Lung (tissue), 17 donors: ENCODE measurements at places on chromosomes 16 and 17.

DNA sequence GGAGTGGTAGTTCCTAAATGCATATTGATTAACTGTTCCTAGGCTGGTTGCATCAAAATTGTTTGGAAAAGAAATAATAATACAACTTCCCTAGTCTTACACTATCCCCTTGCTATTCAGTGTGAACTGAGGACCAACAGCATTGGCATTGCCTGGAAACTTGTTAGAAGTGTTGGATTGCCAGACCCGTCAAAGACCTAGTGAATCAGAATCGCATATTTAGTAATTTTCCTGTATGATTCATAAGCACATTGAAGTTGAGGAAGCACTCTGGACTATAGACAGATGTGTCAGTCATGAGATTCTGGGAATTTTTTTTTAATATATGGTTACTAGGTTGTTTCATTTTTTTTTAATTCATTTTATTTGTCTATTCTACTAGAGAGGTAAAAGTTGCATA is 34.7 kb upstream of the KCNJ16 start:
- DNase-seq = no peak

DNA sequence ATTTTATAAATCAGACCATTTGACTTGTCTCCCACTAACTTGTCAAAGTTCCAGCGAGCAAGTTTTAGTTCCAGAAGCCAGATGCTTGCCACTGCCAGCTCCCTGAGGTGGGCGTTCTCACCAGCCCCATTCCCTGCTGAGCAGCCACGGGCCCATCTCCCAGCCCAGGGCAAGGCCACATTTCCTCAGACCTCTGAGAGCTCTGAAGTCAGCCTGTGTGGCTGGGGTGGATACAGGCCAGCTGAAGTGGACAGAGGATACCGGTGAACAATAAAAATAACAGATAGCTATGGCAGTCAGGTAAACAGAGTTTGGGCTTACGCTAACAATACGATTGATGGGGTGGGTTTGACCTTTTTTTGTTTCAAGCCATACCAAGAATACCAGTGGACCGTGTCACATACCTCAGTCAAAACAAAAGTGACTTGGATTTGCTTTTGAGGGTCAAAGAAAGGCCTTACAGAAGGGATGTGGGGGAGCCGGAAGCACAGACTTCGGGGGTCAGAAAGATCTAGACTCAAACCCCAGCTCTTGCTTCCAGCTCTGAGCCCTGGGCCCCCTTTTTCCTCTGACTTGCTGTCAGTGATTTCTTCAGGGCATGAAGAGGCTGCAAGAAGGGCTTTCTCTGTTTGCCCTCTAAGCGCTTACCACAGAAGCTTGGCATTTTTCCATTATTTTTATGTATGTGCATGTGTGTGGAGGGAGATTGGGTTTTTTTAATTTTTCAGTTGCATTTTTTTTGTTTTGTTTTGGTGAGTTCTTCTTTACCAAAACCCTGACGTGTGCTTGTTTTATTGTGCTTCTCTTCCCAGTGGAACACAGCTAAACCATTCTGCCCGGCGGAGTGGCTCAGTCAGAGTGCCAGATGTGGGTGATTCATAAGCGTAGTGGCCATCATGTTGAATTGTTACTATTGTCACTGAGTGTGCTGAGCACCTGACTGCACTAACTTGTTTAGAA is 109.9 kb downstream of the GNAO1 start:
- no peak for DNase-seq

DNA sequence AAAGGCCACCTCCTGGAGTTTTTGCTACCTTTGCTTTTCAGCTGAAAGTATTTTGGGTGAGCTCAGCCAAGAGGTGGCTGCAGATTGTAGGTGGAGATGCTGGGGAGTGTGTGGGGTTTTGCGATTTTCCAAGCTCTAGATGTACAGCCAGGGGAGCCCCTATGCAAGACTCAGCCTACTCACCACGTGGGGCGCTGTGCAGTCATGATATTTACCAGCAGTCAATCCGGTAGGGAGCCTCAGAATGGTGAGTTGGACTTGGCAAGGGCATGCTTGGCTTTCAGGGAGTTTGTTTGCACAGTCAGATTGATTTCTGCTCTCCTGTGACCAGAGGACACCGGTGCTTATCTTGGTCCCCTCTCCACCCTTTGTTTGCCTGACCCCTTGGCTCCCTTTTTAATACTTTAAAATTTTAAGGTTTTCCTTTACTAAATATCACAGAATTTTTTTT is 175.3 kb downstream of the UTP18 start:
- DNase-seq = peak; percentile 67

DNA sequence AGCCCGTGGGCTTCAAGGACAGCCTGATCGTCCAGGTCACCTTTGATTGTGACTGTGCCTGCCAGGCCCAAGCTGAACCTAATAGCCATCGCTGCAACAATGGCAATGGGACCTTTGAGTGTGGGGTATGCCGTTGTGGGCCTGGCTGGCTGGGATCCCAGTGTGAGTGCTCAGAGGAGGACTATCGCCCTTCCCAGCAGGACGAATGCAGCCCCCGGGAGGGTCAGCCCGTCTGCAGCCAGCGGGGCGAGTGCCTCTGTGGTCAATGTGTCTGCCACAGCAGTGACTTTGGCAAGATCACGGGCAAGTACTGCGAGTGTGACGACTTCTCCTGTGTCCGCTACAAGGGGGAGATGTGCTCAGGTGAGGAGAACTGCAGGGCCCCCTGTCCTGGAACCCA is 31.5 kb upstream of the EFCAB13 start:
- no peak for DNase-seq

DNA sequence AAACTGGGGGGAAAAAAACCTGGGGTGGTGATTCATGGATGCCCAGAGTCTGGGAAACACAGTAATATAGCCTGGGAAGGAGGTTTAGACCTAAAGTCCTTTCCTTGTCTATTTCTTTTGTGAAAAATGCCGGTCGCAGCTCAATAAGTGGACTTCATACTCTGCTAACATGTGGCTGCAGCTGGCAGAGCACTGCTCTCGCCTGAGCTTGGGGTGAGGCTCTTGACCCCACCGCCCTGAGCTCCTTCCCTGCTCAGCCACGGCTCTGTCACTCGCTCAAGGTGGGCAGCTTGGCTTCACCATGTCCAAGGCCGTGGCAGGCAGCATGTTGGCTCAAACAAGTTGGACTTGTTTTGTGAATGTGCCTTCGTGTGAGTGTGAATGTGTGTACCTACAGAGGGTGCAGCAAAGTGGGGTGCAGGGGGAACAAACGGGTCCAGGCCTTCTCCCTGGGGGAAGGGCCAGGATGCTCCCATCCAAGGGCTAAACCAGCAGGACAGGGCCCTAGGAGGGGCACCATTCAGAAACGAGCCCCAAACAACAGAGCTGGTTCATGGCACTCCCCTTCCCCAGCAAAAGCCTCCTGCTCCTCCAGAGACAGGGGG is 4.9 kb downstream of the FA2H start:
- peak; percentile 38 for DNase-seq

GRCh38 chr16:1762879-1763520 is 8.3 kb downstream of the NME3 start:
- no peak for DNase-seq

- DNase-seq = no peak
Observed at GRCh38 chr16:10539236-10539635, 41.2 kb downstream of the EMP2 start.

- DNase-seq = no peak
Observed at GRCh38 chr17:9370467-9370866, 205.2 kb downstream of the STX8 start.

DNA sequence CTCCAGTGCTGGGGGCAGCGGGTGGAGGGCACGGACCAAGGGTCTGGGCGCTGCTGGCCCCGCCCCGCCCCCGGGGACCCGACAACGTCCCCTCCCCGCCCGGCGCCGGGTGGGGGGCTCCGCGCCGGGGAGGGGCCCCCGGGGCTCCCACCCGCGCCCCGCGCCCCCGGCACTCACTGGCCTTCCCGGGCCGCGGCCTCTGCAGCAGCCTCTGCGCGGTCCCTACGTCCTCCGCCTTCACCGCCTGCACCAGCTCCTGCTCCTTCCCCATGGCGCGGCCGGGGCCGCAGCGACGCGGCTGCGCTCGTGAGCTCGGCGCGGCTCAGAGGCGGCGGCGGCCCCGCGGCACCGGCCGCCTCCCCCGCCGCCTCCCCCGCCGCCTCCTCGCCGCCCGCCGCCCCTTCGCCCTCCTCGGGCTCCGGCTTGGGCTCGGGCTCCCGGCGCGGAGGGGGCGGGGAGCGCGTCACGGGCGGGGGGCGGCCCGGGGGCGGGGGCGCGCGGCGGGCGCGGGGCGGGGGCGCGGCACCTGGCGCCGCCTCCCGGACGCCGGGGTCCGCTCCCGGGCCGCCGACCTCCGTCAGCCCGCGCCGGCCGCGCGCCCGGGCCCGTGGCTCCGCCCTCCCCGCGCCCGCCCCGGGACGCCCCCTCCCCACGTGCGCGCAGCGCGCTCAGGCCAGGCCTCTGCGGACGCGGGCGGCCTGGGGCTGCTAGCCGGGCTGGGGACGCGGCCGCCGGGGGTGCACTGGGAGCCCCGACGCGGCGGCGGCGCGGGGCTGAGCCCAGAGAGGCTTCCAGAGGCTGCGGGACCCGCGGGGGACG is at the start of gene CASKIN1:
Gene CASKIN1, minus strand, starts transcription at position 444 of the 819 bp plus-strand sequence. Its CDS starts 173 bp downstream, at position 271.
- no peak for DNase-seq

- DNase-seq = no peak
Observed at GRCh38 chr17:74149597-74150427, 53.7 kb upstream of the RPL38 start.

GRCh38 chr16:77612596-77612995 is 109.7 kb upstream of the NUDT7 start:
- no peak for DNase-seq

DNA sequence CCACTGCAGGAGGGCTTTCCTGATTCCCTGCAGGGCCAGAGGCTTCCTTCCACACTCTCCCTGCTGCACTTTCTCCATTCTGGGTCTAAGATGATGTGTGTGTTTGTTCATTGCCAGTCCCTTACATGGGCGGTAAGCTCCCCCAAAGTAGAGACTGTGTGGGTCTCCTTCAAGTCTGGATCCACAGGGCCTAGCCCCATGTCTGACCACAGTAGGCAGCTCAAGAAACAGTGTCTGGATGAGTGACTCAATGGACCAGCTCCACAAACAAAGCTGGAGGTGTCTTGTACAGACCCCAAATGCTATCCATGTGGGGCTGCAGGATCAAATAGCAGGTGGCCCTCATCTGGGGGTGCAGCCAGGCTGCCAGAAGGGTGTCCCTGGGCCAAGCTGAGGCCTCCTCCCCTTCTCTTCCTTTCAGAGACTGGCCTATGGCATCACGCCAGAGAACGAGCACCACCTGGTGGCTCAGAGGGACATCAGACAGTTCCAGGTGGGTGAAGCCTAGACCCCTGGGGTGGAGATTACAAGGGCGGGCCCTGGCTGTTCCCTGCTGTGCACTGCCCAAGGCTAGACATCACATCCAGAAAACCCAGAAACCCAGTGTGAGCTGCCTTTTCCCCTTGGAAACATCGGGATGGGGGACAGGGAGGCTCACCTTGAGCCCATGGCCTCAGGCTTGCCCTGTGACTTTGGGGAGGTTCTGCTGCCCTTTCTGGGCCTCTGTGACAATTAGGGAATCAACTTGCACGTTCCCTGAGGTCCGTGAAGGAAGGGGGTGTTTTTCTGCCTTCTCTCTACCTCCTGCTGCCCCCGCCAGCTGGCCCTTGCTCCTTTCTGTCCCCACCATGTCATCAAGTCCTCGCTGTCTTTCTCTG is 45.9 kb downstream of the SLC6A2 start:
- peak; percentile 43 for DNase-seq

DNA sequence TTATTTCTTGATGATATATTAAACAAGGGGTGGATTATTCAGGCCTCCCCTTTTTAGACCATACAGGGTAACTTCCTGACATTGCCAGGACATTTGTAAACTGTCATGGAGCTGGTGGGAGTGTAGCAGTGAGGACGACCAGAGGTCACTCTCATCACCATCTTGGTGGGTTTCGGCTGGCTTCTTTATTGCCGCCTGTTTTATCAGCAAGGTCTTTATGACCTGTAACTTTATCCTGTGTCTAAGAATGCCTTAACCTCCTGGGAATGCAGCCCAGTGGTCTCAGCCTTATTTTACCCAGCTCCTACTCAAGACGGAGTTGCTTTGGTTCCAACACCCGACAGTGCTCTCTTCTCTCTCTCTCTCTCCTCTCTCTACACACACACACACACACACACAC is 221.9 kb downstream of the C16orf95 start:
- no peak for DNase-seq

GRCh38 chr16:50909831-50910735 is 168.2 kb downstream of the CYLD start:
- no peak for DNase-seq

- DNase-seq = peak; percentile 75
Observed at GRCh38 chr16:11396241-11397048, 51.2 kb downstream of the RMI2 start.

DNA sequence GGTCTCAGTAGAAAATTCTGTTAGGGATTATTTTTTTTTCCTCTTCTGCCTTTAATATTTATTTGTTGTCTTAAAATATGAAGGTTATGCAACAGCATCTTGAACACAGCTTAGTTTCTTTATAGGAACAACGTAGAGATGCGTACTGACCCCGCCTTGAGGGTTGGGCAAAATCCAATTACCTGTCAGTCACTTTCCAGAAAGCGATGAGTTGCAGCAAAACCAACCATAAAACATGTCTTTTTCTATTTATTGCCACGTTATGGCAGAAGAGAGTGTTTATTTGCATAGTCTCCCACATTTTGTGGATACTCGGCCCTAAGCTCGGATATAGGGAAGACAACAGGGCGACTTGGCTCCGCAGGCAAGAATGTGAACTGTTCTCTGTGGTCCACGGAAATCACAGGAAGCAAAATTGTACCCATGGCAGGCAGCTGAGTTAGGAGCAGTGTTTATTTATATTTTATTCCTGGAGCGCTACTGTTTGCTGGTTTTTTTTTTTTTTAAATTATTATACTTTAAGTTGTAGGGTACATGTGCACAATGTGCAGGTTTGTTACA is 44.3 kb upstream of the CACNG5 start:
- no peak for DNase-seq
